ENCODE measurements at places on chromosomes 13 and 19.
A peak's percentile ranks its signal among the peaks of the same experiment; 100 is the strongest.

DNA sequence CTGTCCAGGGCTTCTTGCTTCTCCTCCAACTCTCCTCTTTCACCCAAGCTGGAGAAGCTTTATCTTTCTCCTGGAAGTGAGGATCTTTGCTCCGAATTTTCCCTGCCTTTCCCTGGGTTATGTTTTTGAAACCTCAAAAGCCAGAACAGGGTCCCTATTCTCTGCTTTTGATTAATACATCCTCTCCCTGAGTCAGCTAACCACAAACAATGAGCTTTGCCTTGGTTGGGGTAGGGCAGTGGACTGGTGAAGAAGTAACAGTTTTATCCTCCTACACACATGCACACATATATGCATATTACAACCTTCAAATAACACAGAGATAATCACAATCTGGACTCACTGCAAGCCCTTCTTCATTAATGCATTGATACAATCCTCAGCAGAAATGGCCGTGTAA lies 44.6 kb downstream of the DLEU7 start:
- no peak for DNase-seq

DNA sequence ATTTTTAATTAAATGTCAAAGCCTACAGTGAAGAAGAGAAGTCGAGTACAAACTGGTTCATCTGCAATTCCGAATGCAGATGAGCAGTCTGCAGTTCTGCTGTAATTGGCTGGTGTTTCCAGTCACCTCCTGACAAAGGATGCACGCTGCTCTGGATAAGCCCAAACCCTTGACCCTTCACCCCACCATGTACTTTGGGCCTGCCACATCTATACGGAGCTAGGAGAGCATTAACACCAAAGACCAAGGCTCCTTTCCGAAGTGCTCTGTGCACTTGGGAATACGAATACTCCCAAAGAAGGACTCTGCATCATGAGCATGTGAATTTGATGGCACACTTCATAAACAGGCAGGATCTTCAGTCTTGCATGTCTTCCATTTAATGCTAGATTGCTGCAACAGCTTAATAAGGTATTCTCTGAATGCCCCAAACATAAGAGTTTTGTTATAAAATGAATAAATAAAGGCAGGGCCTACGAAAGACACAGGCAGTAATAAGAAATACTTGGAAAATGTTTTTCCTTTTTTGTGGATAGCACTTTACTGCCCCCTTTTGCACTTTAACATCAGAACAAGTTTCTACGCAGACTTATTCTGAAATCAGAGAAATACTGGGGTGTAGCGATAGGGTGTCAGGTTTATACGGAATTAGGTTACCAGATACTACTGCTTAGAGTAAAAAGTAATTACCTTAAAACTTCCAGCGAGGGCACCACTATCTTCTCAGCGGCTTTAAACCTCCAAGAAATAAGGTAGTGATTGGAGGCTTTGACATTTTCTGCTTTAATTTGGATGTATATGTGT lies 15.0 kb downstream of the EFNB2 start:
- no peak for DNase-seq

DNA sequence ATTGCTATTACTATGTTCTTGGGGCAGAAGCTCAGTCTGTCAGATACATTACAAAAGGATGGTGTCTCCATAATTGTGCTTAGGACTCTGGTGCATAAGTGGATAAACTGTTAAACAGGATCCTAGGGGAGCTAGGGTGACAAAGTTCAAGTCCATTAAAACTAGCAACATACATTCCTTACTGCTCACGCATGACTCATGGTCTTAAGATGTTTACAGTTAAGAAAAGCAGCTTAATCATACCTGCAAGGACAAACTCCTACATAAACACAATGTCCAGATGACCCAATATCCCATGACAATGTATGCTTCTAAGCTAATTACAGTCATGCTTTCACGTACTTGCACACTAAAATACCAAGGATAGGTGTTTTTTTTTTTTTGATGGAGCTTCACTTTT lies 3.5 kb upstream of the ZNF701 start:
- DNase-seq: no peak

DNA sequence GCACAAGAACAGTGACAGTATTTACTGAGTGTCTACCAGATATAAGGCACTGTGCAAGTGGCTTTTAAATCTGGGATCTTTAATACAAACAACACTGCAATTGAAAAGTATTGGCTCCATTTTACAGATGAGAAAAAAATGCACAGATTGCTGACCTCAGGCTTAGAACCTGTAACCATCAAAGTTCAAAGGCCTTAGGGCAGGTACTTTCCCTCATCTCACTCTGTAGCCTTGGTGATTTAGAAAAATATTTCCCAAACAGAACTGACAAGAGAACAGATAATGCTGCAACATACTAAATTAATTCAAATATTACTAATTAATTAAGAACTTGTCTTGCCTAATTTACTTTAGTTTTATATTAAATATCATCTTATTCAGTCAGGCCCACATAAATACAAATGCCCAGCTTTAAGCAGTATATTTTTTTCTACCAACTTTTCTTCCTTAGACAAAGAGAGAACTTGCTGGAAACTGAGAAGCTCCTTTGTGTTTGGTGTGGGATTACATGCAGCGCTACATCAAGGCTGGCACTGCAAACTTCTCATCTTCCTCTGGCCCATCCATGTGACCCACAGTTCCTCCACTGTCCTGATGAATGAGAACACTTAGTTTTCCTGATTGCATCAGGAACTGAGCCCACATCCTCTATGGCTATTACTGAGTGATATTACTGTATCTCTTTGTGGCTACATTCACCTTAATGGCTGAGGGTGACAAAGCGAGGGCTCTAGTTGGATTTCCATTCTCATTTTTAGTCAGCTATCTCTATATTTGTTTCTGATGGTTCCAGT lies 302.1 kb downstream of the ENOX1 start:
- peak; percentile 25 for DNase-seq

GRCh38 chr19:50602935-50603334 lies 34.7 kb upstream of the LRRC4B start:
- no peak for DNase-seq

DNA sequence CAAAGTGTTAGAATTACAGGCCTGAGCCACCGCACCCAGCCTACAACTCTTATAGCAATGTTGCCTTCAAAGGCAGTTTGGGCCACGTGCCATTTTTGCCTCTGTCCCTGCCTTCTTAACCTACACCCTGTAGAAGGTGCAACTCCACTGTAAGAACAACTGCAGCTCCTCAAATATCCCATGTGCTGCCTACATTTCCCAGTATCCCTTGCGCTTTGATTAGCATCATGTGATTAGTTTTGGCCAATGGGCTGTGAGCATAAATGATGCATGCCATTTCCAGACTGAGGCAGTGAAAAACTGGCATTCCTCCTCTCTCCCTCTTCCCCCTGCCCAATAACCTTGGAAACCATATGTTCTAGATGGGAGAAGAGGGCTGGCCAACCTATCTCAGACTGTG lies 75.2 kb upstream of the MRI1 start:
- DNase-seq: no peak

DNA sequence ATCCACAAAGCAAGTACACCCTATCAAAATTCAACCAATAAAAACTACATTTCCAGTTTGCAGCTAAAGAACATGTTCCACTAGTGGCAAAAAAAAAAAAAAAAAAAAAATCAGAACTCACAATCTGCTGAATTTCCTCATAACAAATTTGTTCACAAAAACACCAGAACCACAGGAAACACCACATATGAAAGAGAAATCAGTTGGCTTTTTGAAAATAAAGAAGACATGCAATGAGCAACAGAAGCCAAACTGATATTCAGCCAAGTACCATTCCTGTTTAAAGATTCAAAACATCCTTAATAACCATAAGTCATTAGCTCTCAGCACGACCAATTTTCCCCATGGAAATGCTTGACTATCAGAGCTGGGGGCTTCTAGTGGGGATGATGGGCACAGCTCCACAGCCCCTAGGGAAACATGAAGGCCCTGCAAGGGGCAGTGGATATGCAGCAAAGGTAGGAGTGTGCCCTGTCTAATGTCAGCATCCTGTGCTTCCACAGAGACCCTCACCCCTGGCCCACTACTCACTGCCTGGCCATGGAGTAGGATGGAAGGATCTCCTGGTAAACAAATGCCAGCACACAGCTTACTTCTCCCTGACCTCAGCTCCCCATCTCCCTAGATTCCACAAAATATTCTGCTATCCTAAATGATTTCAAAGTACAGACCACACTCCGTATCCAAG lies 74.0 kb upstream of the DOCK9 start:
- no peak for DNase-seq

- no peak for DNase-seq
Measured at GRCh38 chr19:4656102-4656501, 14.0 kb downstream of the MYDGF start.

Data from gastrocnemius medialis (tissue), 4 donors.